ENCODE measurements at places on chromosomes 11 and 22.

GRCh38 chr11:34209809-34210208 lies 104.4 kb downstream of the NAT10 start:
- no peak for DNase-seq

GRCh38 chr22:21659864-21660525 lies 5.8 kb upstream of the PPIL2 start:
- no peak for DNase-seq

DNA sequence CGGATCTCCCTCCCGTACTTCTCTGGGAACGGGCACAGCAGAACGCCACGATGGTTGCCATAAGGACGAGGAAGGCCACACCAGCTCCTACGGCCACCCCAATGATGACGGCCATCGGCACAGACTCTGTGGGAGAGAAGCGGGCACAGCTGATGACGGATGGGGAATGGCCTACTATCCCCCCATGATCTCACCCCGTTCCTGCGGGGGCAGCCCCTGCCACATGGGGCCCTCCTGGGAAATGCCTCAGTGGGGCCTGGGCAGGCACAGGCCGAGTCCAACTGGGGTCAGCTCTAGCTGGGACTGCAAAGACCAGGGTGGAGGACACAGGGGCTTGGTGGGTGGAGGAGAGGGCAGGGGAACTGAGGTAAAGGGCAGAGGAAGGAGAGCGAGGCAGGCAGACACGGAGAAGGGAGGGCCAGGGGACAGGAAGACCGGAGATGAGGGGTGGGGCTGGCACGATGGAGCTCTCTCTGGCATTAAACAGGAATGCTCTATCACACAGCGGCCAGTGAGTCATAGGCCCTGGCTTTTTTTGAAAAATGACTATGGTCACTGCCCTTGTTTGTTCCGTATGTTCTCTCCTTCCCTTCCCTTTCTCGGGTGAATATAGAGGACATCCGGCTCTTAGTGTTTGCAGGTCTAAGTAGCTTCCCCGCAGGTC lies 76.0 kb downstream of the ST3GAL4 start:
- DNase-seq: no peak

GRCh38 chr11:116263770-116264169 lies 509.0 kb downstream of the BUD13 start:
- DNase-seq: no peak

DNA sequence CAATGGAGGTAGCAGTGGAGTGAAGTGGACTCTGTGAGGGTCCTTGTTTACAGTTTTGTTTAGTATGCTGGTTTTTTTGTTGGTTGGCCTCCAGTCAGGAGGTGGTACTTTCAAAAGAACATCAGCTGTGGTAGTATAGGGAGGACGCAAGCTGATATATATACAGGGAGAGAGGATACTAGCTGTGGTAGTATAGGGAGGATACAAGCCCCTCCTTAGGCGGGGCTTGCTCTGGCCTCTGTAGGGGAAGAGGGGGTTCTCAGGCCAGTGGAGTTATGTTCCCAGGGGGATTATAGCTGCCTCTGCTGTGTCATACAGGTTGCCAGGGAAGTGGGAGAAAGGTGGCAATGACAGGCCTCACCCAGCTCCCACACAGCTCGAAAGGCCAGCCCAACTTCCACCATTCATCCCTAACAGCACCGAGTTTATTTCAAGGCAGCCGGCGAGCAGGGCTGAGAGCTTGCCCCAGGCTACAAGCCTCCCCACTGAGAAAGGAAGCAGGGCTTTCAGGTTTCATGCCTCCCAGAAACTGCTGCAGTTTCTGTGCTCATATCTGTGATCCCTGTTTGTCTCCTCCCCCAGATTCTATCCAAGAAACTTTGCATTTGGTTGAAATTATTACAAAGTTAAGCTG lies 10.4 kb downstream of the OR52E6 start:
- no peak for DNase-seq

GRCh38 chr22:39300186-39300830 lies 19.1 kb downstream of the RPL3 start:
- DNase-seq: no peak

GRCh38 chr11:60840470-60841430 lies 1.2 kb upstream of the CCDC86 start:
- no peak for DNase-seq

DNA sequence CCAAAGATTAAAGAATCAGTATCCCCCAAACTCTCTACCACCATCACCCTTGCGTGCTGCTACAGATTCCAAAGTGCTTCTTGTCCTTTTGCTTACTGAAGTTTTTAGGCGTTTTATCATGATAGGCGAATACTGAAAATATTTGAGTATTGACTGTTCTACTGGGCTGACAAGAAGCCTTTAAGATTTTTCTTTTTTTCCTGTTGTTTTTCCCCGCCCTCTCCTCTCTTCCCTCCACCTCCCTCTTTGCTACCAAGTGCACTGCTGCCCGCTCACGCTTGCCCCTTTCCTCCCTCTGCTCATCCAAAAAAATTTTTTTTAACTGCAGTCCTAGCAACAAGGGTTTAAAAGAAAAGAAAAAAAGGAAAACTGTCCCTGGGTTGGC lies 679 bp downstream of the SPCS2 start:
- no peak for DNase-seq

GRCh38 chr11:72675221-72675620 lies 999 bp upstream of the PDE2A start:
- DNase-seq: no peak

- no peak for DNase-seq
Measured at GRCh38 chr11:110076371-110076965, 16.7 kb upstream of the ZC3H12C start.

- no peak for DNase-seq
Measured at GRCh38 chr11:94018721-94019120, 2.4 kb upstream of the HEPHL1 start.

All from stimulated activated CD8-positive, alpha-beta memory T cell treated with anti-CD3 and anti-CD28 coated beads, Interleukin-15, amount 100 ng/mL, for 48 hours (primary cell).